DMS79 treated with DMSO at 0.1 percent for 48 hours (cell line): ENCODE measurements at places on chromosomes 12 and 14.

GRCh38 chr14:34439090-34439489, 22.9 kb downstream of the SPTSSA start:
- no peak for DNase-seq

GRCh38 chr12:91094957-91095356, 16.3 kb downstream of the LUM start:
- no peak for DNase-seq

DNA sequence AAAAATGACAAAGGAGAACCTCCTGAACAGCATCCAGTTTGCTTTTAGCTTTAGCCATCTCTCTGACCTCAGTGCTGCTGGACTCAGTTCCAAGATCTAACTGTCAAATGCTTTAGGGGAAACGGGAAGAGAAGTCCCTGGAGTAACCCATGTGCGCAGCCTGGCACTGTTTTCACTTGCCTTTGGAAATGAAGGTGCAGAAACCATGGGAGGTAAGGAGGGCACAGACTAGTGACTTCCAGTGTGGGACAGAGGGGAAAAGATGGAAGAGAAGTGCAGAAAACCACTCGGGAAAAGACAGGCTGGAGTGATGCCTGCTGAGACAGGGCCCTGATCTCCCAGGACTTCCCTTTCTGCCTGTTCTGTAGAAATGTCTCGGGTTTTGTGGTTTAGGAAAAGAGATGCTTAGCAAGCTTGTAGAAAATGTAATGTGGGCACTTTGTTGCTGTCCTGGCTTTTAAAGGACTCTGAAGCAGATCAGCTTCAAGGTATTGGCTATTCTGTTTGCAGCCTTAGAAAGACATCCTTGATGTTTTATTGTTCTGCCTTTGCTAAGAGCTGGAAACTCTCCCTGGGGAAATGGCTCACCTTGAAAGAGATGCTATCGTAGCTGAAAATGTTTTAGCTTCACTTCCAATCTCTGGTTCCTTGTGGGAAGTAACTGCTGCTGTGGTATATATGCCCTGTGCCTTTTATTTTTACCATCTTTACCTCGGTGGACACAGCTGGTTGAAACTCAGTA, 124.6 kb upstream of the HIF1A start:
- DNase-seq = peak; percentile 44

GRCh38 chr12:76746516-76746915, 17.4 kb upstream of the ZDHHC17 start:
- DNase-seq = no peak

GRCh38 chr12:109462868-109463692, 14.0 kb downstream of the KCTD10 start:
- peak; percentile 89 for DNase-seq

DNA sequence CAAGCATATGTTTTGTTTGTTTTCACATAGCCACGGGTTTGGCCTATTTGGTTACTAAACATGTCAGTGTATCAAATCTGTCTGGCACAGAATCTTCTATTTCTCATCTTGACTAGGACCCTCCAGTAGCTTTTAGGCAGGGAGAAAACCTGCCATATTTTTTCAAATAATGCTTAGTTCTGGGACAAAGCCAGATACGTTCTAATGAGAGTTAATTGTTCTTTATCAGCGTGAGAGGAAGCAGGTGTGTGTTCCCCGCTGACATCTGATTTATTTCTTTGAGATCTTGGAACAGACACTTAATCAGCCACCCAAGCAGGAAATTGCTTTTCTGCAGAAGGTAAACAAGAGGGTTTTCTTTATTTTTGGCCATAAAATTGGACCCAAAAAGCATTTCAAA, 54.8 kb downstream of the GOLGA5 start:
- DNase-seq = peak; percentile 100

DNA sequence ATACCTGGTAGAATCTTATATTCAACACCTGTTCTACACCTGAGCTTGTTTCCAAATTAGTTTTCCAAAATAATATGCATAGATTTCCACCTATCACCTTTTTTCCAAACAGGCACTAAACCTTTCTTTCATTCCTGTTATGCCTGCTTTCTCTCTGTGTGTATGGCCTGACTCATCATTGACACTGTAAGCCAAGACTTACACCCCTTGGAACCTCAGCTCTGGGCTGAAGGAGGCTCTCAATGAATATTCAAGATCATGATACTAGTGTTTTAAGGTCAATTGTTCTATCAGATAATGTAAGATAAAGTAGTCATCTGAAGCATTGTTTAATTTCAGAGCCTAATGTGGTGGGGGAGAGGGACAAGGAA, 1193.3 kb downstream of the FLRT2 start:
- no peak for DNase-seq
